ENCODE measurements at places on chromosomes 13 and 19.

DNA sequence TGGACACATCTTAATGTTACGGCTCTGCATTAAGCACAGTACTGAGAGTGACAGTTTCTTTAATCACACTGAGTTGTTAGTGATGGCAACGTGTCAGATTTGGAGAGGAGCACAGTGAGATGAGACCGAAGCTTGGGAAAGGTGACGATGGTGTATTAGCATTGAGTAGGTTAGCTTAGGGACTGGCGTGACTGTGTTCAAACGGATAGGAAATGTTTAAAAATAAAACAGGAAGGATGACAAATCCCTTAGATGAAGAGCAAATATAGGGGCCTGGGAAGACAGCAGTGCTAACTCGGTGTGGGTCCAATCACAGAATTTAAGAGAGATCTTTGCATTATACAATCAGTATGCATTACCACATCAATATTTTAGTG is 384.3 kb downstream of the HS6ST3 start:
- DNase-seq = no peak

- no peak for DNase-seq
Observed at GRCh38 chr13:98983182-98983581, 5.3 kb upstream of the DOCK9 start.

DNA sequence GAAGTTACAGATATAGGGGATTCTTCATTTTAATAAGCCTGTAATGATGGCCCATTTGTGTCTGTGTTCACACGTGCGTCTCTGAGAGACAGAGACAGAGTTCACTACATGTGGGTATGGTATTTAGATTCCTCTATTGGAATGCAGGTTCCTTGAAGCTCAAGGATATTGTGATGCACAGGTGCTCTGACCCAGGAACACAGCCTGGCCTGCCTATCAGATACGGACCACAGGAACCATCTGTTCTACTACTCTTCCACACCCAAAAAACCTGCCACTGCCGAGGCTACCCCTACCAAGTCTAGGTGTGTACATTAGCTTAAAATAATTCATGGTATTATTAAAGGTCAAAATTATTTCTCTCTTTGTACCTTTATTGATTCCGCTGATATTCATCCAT is 289.2 kb downstream of the ATP8A2 start:
- no peak for DNase-seq

GRCh38 chr19:31589109-31589508 is 239.9 kb upstream of the TSHZ3 start:
- DNase-seq = no peak

DNA sequence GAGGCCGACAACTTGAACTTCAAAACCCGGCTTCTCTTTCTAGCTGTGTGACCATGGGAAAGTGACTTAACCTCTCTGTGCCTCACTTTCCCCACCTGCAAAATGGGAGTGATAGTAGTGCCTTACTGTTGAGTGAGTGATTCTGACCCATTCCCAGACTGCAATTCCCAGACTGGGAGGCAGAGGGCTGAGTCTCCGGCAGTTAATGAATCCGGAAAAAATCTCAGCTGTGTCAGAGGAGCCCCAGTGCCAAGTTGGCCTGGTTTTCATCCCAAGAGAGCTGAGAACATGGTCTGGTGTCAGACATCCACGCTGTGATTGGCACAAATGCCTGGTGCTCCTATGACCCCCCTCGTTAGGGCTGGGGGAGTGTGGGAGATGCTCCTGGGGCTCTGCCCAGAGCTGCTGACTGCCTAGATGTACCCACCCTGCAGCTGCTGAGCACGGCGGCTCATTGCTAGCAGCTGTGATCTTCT is 50.0 kb downstream of the PIN1 start:
- no peak for DNase-seq

DNA sequence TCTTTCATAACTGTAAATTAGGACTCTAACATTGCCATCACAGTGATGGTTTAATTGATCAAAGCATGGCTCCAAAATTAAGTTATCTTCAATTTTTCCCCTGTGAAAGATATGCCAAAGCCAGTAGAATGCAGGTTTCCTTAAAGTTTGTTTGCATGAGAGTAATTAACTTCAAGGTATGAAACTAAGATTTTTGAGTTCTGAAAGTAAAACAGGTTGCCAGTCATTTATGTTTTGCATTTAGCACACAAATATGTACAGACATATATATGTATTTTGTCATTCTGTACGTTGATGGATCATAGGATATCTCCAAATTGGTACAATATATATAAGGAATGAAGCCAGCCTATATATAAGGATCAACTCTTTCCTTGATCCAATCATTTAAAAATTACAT is 23.6 kb upstream of the NDFIP2 start:
- no peak for DNase-seq

DNA sequence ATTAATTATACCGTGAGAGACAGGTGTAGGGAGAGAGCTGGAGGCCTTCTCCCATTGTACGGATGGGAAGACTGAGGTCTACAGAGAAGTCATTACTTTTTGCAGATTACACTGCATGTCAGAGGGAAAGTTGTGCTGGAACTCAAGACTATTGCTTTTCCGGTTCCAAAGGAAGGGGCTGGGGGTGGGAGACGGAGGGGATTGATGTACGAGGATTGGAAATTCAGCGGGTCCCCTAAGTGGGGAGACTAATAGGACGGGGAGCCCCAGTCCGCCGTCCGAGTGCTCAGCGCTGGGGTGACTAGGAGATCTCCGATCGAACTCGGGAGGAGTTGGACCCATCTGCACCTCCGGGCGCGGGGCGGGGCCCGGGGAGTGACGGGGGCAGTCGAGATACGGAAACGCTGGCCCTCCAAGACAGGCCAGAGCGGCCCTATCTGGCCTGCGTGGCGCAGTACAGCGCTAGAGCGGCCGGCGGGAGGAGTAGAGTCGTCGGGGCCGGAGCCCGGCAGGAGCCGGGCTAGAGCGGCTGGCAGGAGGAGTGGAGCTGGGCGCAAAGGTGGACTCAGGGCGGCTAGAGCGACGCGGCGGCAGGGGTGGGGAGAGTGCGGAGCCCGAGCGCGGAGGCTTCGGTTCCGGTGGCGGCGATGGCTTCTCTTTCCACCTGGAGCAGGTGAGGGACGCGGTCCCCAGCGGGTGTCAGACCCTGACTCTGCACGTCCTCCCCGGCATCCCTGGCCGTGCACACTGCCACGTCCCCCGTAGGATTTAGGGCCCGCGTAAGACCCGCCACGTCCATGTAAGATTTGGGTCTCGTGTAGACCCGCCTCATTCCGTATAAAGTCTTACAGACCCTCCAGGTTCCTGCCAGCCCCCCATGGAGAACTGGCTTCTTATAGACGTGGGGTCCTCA is 1.1 kb downstream of the ARHGEF1 start:
- DNase-seq = peak; percentile 80

- DNase-seq = no peak
Observed at GRCh38 chr19:15998166-15998565, 49.4 kb downstream of the OR10H4 start.

DNA sequence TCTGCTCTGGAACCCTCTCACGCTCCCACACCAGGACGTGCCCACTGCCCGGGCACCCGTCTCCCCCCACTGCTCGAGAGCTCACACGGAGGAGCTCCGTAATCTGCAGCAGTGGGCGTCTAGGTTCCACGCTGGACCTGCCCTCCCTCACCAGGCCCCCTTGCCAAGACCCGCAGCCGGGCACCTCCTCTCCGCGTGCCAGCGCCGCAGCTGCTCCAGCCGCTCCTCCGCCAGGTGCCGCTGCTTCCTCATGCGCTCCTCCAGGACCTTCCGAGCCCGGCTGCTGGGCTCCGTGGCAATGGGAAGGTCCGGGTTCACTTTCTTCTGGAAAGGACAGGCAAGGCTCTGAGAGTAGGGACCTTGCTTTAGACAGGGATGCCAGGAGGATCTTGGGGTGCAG is 35.0 kb upstream of the MATK start:
- no peak for DNase-seq

GRCh38 chr13:64248371-64249065 is 2832.9 kb upstream of the PCDH20 start:
- no peak for DNase-seq

- no peak for DNase-seq
Observed at GRCh38 chr13:18949489-18949761, 232.2 kb downstream of the TUBA3C start.

DNA sequence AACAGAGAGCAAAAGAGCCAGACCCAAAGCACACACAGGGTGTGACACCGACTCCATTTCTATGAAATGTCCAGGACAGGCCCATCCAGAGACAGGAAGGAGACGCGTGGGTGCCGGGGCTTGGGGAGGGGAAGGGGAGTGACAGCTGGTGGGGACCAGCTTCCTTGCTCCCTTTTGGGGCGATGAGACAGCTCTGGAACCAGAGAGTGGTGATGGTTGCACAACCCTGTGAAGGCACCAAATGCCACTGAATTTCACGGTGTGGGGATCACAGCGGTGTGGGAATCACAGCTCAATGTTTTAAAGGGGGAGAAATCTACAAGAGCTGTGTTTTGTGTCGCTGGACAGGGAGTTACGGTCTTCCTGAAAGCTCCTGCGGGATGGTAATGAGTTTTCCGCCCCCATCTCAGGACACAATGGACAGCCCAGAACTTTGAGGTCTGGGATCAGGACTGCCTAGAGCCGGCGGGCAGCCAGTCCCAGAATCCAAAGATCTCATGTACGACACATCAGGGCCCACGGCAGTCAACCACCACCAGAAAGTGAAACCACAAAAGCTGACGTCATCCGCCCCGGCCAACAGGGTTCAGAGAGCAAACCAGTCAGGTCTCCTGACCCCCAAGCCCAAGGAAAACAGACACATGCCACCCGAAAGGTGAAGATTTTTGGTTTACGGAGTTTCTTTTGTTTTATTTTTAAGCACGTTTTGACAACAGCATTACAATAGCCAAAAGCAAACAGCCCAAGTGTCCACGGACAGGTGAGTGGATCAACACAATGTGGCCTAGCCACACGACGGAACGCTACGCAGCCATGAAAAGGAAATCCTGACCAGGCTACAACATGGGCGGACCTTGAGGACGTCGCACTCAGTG is 7.3 kb downstream of the SGTA start:
- DNase-seq = peak; percentile 16

DNA sequence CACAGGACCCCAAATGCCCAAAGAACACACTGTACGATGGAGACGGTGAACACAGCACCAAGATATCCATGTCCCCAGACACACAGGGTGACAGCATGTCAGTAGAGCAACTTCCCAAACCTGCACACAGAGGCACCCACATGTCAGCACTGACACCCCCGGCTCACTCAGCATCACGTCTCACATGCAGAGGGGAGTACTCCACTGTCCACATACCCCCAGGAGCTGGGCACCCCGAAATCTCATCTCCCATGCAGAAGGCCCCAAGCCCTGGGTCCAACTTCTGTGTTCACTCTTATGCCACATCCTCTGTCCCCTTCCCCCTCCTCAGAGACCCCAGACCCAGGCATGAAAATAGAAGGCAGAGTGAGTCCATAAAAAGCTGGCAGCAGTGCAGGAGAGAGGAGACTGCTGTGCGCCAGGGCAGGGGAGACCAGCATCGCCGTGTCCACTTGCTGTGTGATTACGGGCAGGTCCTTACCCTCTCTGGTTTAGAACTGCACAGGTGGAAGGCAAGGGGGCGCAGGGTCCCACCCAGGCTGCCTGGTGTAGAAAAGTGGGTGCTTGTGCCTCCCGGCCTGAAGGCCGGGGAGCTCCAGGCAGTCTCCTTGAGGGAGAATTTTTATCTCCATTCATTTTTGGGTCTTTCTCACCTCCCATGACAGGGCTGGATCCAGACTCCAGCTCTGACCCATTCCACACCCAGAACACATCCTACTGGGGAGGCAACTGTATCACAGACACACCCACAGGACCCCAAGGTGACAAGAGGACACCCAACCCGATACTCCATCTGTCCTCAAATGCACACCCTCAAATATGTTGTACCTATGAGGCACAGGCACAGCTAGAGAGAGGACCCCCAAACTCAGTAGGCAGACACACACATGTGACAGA is 17.0 kb downstream of the ERFL start:
- no peak for DNase-seq

- no peak for DNase-seq
Observed at GRCh38 chr13:42398533-42398932, 126.6 kb downstream of the AKAP11 start.

DNA sequence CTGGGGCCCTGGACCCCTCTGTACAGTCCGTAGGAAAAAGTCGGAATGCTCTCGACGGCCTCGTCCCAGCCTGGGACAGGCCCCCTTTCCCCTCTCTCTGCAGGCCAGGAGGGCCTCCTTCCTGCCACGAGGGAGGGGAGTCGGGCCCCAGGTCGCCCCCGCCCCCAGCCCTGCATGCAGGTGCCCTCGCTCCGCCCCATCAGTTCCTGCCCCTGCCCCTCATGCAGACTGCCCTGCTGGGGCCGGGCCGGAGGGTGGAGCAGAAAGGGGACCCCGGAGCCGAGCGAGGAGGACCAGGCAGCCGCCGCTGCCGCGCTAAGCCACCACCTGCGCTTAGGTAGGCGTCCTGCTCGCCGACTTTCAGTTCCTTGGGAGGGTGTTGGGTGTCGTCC is 7.3 kb downstream of the LYL1 start:
- DNase-seq = no peak

DNA sequence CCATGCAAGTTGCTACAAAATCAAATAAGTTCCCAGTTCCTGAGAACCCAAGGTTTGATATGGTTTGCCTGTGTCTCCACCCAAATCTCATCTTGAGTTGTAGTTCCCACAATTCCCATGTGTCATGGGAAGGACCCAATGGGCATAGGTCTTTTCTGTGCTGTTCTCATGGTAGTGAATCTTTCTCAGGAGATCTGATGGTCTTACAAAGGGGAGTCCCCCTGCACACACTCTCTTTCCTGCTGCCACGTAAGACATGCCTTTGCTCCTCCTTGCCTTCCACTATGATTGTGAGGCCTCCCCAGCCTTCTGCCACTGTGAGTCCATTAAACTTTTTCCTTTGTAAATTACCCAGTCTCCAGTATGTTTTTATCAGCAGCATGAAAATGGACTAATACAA is 28.5 kb upstream of the TSHZ3 start:
- DNase-seq = no peak

DNA sequence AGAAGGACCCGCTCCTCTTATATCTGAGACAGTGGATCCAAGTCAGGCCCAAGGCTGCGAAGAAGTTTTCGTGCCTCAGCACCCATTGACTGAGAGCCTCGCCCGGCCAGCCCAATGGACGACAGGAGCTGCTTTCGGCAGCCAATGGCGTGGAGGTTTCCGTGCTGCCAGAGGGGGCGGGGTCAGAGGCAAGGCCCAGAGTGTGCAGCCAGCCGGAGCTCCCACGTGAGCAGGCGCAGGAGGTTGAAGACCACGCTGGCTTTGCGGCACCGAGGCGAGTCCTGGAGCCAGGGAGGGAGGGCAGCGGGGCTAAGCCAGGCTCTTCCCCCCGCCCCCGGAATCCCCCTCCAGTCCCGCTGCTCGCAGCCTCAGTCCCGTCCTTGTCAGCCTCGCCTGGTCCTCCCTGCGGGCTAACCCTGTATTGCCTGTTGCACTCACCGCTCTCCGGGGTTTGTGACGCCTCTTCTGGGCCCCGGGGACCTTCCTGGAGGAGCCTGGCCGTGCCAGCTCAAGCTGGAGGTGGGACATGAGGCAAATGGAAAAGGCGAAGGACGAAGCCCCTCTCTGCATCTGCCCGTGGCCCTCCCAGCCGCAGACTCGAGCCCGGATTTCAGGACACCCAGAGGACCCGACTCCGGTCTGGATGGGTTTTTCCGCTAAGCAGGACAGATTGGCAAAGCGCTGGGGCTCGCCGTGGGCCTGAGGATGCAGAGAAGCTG is 1.5 kb downstream of the IFNL4 start:
- DNase-seq = no peak

- DNase-seq = peak; percentile 69
Observed at GRCh38 chr19:41945135-41945766, 13.9 kb downstream of the RABAC1 start.
